Omental fat pad (tissue), 4 donors: ENCODE measurements at places on chromosomes 1 and 21.

- DNase-seq: no peak
These were observed 2.2 kb upstream of the ZBTB21 start for GRCh38 chr21:42012344-42012743.

GRCh38 chr1:24930260-24931145 lies at the start of gene RUNX3:
Gene RUNX3 (minus strand): TSS chr1:24930276. CDS start chr1:24929868, 408 bp downstream.
- DNase-seq: no peak

DNA sequence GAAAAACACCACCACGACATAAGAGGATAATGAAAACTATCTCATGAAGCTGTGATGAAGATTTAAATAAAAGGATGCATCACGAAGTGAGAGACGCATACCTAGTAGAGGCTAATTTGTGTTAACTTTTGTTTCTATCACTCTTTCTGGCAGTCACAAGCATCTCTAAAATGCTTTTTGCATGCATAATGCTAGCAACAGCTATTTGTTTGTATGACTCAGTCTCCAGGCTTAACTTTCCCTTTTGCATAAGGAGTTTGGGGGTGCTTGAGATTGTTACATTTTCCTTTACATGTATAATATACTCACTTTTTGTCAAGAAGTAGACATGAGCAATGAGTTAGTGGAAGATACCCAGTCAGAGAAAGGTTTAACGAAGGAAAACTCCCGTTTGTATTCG lies 385.4 kb downstream of the DISC1 start:
- no peak for DNase-seq

GRCh38 chr1:76158126-76158525 lies 83.6 kb downstream of the ST6GALNAC3 start:
- DNase-seq: no peak

DNA sequence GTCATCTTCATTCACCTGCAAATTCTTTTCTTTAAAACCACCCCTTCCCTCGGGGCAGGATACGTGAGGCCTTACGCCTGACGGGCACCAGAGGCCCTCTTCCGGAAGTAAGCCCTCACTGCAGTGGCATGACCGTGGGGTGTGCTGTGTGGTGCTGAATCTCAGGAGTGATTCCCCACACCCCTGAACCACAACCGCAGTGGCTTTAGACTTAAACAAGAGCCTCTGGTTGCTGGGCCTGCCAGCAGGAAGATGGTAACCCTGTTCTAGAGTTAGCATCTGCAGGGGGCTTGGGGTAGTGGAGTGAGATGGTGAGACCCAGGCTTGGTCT lies 12.1 kb downstream of the BSND start:
- DNase-seq: no peak

GRCh38 chr21:45767071-45768006 lies 123.8 kb downstream of the PCBP3 start:
- no peak for DNase-seq

DNA sequence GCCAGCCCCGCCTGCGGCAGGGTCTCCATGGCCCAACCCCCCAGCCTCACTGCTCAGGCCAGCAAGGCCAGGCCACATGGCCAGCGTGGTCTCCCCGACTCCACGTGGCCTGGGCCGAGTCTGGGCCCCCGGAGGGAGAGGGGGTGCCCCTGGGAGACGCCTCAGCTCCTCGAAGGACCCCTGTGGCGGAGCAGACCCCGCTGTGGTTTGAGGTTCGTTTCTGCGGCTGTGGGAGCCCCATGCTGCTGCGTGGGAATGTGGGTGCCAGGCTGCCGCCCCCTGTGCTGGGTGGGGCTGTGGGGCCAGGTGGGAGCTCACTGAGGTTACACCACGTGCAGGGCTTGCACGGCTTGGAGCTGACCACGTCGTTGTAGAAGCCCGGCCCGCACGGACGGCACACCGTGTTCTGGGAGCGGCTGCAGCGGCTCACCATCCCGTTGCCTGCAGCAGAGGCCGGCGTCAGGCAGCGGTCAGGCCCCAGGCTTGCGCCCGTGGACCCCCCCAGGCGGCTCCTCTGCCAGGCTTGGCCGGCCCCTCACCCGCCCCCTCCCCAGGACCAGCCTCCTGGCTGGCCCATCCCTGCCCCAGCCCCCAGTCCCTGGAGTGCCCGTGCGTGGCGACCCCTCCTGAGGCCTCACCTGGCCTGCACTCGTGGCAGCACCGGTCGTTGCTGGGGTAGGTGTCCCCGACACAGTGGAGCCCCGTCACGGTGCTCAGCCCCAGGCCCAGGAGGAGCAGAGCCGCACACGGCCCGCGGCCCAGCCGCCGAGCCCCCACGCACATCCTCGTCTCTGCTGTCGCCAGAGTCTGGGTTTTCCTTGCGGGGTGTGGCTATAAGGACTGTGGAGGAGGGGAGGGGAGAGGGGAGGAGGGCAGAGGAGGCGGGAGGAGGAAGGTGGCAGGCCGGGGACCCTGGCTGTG lies at the start of gene TNFRSF4:
Gene TNFRSF4, minus strand, starts transcription at position 809 of the 921 bp plus-strand sequence. Its CDS starts 26 bp downstream, at position 783.
- DNase-seq: no peak
